Activated CD4-positive, CD25-positive, alpha-beta regulatory T cell treated with anti-CD3 and anti-CD28 coated beads, Interleukin-2, amount 50 U/mL, for 24 hours (primary cell): ENCODE measurements at places on chromosomes 16 and 17.

GRCh38 chr16:974001-974601, 3.3 kb upstream of the LMF1 start:
- ATAC-seq = no peak

- no peak for ATAC-seq
These were observed 153.5 kb upstream of the RPL38 start for GRCh38 chr17:74049967-74050458.

DNA sequence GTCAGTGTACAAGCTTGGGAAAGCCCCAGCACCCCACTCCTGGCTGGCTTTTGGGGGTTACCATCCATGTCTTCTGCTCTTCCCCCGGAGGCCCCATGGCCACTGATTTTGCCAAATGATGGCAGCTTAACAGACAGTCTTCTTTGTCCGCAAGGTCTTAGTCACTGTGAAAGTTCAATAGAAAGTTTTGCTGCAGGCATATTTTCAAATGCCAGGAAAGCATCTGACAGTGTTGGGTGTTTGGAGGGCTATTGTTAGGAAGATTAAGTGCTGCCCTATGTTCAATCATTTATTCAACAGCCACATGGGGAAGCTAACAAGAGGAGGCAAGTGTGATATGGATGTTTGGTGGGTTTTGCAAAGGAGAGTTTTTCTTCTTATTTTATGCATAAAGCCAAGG, 122.4 kb downstream of the TOX3 start:
- no peak for ATAC-seq

DNA sequence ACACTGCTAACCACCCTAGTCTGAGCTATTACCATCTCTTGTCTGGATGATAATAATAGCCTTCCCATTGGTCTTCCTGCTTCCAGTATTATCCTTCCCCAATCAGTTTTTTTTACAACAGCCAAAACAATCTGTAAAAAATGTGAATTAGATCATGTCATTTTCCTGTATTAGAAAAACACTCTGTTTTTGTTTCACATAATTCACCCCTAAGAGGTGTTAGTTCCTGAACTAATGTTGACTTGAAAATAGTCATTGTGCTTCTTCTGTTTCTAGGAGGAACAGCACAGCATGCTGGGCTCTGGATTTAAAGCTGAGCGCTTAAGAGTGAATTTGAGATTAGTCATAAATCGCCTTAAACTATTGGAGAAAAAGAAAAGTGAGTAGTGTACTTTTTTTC, 20.0 kb downstream of the IST1 start:
- ATAC-seq = no peak

- no peak for ATAC-seq
These were observed 224.2 kb downstream of the C16orf78 start for GRCh38 chr16:49597796-49598195.

GRCh38 chr17:9977180-9977575, 72.1 kb upstream of the RCVRN start:
- no peak for ATAC-seq

GRCh38 chr16:72126429-72126765, 32.8 kb downstream of the DHX38 start:
- ATAC-seq = no peak

- ATAC-seq = no peak
These were observed 1.2 kb upstream of the MIF4GD start for GRCh38 chr17:75271955-75272847.

GRCh38 chr16:83720981-83721380, 86.8 kb upstream of the HSBP1 start:
- ATAC-seq = no peak

DNA sequence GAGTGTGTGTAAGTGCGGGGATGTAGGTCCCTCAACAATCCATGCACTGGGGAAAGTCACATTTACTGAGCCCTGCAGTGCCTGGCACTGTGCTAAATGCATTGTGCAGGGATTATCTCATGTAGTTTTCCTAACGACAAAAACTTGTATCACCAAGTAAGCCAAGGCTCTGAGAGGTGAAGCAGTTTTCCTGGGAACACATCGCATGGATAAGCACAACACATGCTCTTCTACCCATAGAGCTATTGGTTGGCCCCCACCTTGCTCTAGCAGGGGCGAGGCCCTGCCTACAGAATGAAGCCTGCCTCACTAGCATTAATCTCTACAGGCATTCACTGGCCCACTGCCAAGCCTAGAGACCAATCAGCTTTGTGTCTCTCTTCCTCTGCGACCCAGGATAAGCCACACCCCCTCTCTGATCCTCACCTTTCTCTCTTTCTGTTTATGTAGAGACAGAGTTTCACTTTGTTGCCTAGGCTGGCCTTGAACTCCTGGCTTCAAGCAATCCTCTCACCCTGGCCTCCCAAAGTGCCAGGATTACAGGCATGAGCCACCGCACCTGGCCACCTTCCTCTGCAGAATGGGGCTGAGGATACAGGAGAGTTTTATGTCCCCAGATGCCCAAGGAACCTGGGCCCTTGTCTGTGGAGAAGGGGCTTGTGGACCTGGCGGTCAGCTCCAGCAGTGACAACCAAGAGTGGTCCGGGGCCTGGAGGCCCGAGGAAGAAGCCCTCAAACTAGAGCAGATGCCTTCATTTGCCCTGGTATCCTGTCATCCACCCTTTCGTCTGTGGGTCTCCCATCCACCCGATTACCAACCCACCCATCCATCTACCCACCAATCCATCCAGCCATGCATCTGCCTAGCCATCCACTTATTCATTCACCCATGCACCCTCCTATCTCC, 12.8 kb downstream of the CDH16 start:
- no peak for ATAC-seq

- no peak for ATAC-seq
These were observed 64.2 kb upstream of the DOC2B start for GRCh38 chr17:245611-246010.

DNA sequence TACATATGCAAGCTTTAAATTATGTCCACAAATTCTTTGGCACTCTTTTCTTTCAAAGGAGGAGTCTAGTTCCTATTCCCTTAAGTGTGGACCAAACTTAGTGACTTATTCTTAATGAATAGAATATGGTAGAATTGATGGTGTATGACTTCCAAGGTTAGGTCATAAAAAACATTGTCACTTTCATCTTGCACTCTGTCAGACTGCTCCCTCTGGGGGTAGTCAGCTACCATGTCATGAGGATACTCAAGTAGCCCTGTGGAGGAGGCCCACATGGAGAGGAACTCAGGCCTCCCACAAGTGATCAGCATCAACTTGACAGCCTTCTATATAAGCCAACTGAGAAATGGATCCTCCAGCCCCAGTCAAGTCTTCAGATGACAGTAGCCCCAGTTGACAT, 58.0 kb upstream of the SCNN1B start:
- no peak for ATAC-seq

GRCh38 chr17:50831471-50831928, 3.9 kb upstream of the WFIKKN2 start:
- no peak for ATAC-seq

DNA sequence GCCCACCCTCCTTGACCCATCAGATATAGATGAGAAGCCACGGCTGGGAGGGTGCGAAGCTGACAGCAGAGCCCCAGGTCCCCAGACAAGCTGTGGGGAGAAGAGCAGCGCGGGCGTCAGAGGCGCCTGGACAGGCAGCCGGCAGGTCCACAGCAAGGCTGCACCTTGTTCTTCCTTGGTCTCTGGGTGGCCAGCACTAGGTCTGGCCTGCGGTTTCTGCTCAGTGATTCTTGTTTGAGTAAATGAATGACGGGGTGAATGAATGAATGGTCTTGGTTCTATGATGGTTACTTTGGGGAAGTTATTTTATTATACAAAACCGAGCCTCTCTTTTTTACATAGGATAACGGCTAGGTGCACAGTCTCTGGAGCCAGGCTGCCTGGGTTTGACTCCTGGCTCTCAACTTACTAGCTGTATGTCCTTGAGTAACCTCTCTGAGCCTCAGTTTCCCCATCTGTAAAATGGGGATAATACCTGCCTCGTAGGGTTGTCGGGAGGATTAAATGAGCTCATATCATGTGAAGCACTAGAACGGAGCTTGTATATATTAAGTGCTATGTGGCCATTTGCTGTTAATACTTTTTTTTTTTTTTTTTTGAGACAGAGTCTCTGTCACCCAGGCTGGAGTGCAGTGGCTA, 86.1 kb downstream of the RAB11FIP4 start:
- ATAC-seq = no peak

GRCh38 chr17:61412143-61412859, 12.7 kb downstream of the TBX2 start:
- peak; percentile 75 for ATAC-seq

- ATAC-seq = no peak
These were observed 9.1 kb downstream of the LDHD start for GRCh38 chr16:75107505-75107904.

- no peak for ATAC-seq
These were observed 35.4 kb downstream of the KCNJ16 start for GRCh38 chr17:70110443-70110880.
